ENCODE measurements at places on chromosomes 4 and X.

- no peak for DNase-seq
These were observed 103.3 kb upstream of the SLC4A4 start for GRCh38 chr4:71235311-71236201.

DNA sequence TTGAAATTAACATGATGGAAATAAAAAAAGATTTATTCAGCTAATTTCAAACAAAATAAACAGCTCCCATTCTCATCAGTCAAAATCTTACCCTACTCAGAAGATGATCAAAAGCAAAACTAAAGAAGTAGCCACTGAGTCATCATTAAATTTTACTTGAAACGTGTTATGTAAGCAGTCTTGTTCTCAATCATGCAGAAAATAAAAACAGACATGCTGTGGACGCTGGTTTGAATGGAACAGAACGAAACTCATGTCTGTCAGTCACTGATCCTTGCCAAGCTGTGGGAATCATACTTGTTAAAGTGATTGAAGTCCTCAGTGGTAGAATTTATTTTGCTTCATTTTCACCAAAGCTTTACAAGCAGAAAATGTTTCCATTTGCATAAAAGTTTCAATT lies 77.2 kb upstream of the TLR3 start:
- DNase-seq = no peak

DNA sequence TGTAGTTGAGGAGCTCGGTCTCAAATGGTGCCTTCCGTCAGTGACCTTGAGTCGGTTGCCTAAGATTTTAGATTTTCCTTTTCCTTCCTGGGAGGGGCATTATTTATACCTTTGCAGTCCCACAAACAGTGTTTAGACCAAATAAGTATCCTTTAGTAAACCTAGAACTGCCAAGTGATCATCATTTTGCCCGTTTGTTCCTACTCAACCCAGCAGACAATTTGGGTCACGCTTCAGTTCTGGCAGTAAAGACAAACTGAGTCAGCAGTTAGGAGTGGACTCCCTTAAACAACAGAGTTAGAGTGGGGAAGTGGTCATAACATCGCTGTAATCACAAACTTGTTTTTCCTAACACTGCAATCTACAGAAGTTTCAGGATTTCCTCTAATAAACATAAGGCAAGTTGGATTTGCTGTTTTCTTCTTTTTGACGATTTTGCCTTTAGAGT lies 777 bp upstream of the WDFY3 start:
- no peak for DNase-seq

GRCh38 chrX:87900320-87900908 lies 382.8 kb downstream of the KLHL4 start:
- peak; percentile 37 for DNase-seq
